D341Med (cell line): ENCODE measurements at places on chromosomes 5 and 9.

DNA sequence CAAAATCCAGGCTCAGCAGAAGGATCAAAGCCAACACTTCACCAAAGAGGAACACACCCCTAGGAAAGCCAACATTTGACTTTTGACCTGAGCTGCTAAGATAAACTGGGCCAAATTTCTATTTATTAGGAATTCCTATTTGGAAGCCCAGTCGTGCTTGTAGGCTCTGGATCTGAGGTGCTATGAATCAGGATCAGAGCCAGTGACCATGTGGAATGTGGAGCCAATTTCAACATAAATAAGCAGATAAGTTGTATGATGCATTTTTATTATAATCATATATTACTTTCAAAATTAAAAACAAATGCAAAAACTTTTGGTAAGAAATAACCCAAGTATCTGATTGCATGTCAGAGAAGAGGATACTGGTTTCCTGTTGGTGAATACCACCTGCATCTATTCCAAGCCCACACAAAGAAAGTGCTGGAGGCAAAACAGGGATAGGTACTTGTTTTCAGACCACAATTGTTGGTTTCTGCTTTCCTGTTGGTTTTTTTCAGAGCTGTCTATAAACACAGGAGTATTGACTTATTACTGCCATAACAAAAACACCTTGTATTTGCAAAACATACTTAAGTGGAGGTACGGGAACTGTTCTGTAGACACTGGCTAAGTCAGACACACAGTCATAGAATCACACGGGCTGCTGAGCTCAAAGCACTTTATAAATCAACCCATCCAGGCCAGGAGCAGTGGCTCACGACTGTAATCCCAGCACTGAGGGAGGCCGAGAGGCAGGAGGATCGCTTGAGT, 52.8 kb downstream of the ARL15 start:
- DNase-seq, result no peak

GRCh38 chr5:167001246-167001645, 1290.2 kb upstream of the WWC1 start:
- no peak for DNase-seq

DNA sequence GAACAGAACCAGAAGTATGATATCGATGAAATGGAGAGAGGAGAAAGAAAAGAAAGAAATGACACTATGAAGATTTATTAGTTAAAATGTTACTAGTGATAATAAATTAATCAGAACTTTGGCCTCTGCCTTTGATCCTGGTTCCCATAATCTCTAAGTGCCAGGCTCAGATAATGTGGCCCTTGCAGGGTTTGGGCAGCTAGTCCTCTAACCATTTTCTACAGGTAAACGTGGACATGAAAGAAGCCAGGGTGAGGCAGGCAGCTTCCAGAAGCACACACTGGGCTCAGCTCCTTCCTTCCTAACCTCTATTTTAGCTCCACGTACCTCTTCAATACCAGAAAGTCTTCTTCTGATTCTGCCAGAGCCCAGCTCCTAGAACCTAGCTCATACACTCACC, 30.6 kb downstream of the SYK start:
- DNase-seq, result no peak

DNA sequence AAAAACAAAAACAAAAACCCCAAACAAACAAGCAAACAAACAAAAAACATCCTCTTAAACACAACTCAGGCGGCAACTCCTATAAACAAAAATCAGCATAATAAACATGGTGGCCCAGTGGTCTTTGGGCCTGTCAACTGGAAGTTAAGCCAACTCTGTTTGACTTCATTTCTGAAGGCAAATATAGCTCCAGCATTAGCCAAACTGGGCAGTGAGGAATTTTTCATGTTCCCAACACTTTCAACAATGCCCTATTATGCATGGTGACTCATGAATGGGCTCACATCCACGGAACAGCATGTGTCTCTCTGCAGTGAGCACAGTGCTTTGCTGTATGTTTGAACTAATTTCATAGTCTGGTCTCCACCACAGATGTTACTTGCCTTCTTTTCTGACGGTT, 143.9 kb upstream of the STC2 start:
- no peak for DNase-seq

DNA sequence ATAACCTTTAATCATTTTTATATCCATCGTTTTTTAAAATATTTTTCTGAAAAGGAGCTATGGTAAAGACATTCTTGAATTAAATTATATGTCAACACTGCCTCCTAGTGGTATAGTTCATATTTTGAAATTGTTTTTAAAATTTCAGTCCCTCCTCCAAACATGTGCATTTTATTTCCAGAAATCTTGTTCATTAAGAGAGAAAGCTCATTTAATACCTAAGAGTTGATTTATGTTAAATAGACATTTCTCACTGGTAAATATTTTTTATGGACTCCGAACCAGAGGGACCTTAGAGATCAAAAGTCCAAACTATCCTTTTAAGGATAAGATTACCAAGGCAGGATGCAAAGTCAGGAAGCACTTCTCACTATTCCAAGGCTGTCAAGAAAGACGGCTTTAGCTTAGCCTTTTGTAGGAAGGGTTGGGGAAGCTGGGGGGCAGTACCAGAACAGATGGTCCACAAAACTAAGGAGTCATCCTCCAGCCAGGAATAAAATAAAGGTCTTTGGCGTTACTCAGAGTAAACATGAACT, 21.6 kb downstream of the BHMT start:
- no peak for DNase-seq

GRCh38 chr9:137083394-137084004, 3.3 kb upstream of the MAN1B1 start:
- peak; percentile 83 for DNase-seq

DNA sequence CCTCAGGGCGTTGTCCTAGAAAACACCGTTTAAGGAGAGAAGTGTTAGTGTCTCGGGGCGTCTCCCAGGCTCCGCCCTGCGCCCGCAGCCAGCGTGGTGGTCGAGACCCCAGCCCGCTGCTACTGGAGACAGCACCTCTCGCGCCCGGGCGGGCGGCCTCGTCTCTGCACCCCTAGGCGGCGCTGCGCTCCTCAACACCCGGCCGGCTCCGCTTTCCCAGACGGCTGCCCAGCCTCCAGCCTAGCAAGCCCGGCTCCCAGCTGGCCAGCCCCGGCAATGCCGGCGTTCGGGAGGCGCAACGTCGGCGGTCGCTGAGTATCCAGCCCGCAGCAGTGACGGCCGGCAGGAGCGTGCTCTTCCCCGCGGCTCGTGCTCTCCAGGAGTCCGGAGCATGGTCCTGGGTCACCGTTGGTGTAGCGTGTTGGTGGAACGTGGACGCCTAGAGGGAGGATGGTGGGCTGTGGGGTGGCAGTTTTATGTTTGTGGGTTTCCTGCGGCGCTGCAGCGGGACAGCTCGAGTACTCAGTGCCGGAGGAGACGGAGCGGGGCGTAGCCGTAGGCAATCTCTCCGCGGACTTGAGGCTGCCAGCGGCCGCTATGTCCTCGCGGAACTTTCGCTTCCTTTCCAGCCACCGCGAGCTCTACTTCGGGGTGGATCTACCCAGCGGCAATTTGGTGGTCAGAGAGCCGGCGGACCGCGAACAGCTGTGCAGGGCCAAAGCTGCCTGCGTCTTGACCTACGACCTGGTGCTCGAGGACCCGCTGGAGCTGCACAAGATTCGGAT, 536 bp downstream of the PCDHAC1 start:
- DNase-seq, result peak; percentile 93

GRCh38 chr5:141507387-141508091, 18.7 kb downstream of the PCDHGC5 start:
- no peak for DNase-seq

GRCh38 chr5:1110307-1111240, 1.3 kb downstream of the SLC12A7 start:
- DNase-seq, result no peak

DNA sequence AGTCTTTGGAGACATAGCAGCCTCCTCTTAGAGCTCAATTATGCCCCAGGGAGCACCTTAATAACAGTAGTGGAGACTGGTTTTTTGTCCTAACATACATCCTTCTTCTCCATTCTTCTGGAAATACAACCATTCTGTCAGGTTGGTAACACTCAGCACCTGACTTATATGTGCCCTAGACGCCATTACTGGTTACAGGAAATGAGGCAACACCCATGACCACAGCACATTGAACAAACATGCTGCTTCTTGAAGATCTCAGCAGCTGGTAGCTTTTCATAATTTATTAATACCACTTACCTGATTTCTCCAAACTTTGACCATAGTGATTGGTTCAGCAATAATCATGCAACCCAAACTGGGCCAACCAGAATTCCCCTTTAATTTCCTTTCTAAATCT, 25.1 kb upstream of the TRPM3 start:
- no peak for DNase-seq

GRCh38 chr5:92337772-92338234, 954.7 kb upstream of the ARRDC3 start:
- no peak for DNase-seq

GRCh38 chr5:111585946-111586345, 73.6 kb upstream of the STARD4 start:
- DNase-seq, result no peak

DNA sequence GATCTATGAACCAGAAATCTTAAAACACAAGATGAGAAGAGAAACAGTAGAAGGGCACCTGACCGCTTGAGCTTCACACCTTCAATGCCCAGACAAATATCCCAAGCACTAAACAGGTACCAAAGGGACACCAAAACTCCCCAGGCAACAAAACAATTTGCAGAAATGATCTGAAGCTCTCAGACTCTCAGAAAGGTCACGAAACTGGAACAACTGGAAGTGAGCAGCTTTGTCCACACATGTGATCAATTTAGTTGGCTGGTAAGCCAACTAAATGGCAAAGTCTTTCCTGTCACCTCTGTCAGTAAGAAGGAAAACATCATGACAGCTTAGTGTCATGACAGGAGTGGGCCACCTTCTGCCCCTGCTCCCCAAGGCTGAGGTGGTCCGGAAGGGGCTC, 4.1 kb downstream of the IPPK start:
- no peak for DNase-seq

DNA sequence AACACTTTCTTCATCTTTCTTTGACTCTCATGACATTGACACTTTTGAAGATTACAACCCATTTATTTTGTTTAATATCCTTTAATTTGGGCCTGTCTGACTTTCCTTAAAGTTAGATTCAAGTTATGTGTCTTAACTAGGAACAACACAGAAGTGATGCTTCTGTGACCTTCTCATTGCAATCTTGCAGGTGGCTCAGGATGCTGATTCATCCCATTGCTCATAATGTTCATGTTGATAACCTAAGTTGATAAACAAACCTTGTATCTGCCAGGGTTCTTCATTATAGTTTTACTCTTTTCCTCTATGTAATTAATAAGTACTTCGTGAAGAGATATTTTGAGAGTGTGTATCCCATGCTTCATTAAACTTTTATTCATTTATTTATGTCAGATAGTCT, 107.2 kb upstream of the SHB start:
- no peak for DNase-seq

GRCh38 chr5:178104492-178104891, 8.8 kb upstream of the N4BP3 start:
- no peak for DNase-seq

DNA sequence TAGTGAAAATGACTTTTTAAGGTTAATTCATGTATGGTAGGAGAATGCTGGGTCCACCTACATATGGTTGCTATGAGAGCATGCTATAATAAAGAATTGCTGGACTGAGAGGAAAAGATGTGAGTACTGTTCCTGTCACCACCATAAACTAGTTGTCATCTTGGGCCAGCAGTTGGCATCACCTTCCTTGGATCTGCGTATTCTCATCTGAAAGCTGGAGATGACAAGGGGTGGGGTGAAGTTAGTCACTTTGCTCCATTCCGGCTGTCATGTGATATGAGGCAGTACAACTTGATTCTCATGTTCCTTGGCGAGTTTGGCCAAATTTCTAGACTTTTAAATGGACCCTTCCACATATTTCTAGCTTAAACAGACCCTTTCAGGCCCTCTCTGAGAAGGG, 33.3 kb downstream of the PIP5K1B start:
- DNase-seq, result no peak

DNA sequence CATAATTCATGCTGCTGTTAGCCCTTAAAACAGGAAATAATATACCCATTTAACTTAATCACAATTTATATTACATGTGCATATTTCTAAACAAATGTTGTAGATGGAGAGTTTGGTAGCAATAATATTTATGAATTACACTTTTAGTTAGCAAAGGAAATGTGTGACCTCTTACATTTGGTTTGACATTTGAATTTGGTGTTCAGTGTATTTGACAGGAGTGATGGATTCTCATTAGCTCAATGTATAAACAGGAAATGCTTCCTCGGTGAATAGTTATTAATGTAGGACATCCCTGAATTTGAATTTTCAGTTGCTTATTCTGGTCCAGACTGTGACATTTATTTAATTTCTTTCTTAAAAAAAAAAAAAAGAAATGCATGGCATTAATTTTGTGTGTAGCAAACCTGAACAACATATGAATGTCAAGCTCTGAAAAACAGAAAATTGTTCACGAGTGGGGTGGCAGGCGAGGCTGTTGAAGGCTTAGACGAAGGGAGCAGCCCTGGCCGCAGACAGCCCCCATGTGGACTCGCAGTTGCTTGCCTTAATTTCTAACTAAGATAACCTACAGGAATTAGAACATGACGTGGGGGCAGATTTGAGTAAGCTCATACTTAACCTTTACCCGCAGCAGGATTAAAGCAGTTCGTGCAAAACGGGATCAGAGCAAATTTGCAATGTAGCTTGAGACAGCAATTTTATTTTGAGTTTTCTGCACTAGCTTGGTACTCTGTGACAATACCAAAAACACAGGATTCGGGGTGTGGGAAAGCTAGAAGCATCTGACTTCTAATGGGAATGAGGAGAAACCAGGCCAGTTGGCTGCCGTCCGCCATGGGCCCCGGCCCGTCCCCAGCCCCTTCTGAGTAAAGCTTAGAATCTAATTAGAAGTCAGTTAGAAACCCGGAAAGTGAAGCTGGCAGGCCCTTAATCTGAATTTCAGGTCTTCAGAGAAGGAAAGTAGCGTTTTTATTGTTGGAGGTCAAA, 134.3 kb downstream of the MACROH2A1 start:
- DNase-seq, result no peak

- no peak for DNase-seq
Observed at GRCh38 chr5:68823301-68823700, 270.5 kb upstream of the SLC30A5 start.

- DNase-seq, result no peak
Observed at GRCh38 chr5:142931896-142932686, 161.9 kb downstream of the ARHGAP26 start.

- DNase-seq, result no peak
Observed at GRCh38 chr9:13962006-13962405, 351.9 kb downstream of the NFIB start.

DNA sequence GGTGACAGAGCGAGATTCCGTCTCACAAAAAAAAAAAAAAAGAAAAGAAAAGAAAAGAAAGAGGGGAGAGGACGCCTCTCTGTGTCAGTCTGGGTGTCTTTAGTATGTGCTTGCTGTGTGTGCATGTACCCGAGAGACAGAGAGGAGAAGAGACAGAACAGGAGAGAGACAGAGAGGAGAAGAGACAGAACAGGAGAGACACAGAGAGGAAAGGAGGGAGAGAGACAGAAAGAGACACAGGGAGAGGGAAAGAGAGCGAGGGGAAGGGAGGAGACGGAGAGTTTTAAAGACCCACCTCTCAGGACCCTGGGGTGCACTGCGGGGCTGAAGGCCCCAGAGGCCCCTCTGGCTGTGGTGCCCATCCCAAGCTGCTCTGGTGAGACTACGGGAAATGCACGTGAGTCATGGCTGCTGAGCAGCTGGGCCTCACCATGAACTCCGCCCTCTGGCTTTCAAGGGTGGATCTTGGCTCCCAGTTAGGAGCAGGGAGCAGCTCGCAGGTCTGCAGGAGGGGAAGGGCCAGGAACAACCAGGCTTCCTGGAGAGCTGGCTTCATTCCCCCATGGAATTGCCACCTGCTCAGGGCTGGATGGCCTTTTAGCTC, 7.9 kb downstream of the SLC6A3 start:
- DNase-seq, result peak; percentile 38

- DNase-seq, result no peak
Observed at GRCh38 chr9:108994695-108995094, 18.6 kb downstream of the CTNNAL1 start.
